Choroid plexus epithelial cell (primary cell): ENCODE measurements at places on chromosomes 16 and 17.
A peak's percentile ranks its signal among the peaks of the same experiment; 100 is the strongest.

GRCh38 chr17:62802561-62803205 lies 5.4 kb downstream of the MARCHF10 start:
- no peak for DNase-seq

DNA sequence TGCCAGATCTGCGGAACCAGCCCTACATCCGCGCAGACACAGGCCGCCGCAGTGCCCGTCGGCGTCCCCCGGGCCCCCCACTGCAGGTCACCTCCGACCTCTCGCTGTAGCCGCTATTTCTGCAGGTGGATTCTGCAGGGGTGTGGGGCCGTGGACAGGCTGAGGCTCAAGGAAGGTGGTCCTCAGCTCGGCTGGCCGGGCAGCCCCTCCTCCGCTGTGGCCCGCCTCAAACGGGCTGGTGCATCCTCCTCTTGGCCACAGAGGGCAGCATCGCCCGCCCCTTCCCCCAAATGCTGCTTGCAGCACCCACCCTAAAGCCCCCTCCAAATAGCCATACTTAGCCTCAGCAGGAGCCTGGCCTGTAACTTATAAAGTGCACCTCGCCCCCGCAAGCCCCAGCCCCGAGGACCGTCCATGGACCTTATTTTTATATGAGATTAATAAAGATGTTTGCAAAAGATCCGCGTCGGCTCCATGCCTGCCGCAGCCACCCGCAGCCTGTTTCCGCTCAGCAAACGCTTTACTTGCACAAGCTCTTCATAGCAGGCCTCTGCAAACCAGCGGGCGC lies 14.9 kb downstream of the SPATA32 start:
- no peak for DNase-seq

DNA sequence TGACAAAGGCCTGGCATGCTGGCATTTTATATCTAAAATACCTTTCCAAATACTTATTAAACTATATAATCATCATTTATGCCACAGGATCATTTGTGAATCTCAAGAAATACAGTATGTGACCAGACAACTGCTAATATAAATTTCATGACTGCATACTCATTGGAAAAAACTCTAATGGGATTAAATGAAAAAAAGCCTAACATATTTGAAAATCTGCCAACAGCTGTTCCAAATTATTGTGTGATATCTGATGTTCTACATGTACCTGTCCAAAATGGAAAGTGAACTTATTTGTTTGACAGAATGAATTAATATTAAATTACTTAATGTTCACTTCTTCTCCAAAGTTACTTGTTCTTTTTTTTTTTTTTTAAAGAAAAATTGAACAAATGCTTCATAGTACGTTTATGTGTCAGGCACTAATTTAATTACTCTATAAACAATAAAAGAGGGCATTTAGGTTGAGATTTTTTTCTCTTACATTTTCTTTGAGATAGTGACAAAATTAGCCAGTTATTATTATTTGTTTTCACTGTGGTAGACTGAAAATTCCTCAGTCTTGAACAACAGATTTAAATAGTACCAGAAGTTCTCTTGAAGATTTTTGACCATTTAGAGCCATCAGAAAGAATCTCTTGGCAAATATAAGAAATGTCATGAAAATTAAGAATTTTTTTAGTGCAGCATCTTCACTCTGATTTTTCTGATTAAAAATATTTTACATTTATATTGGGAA lies 114.0 kb downstream of the FTO start:
- peak; percentile 65 for DNase-seq

- no peak for DNase-seq
Observed at GRCh38 chr17:17425591-17425990, 51.2 kb upstream of the MED9 start.
